Stimulated activated CD4-positive, alpha-beta T cell treated with anti-CD3 and anti-CD28 coated beads, Interleukin-15, amount 100 ng/mL, for 1 hour (primary cell): ENCODE measurements at places on chromosomes 4 and X.

DNA sequence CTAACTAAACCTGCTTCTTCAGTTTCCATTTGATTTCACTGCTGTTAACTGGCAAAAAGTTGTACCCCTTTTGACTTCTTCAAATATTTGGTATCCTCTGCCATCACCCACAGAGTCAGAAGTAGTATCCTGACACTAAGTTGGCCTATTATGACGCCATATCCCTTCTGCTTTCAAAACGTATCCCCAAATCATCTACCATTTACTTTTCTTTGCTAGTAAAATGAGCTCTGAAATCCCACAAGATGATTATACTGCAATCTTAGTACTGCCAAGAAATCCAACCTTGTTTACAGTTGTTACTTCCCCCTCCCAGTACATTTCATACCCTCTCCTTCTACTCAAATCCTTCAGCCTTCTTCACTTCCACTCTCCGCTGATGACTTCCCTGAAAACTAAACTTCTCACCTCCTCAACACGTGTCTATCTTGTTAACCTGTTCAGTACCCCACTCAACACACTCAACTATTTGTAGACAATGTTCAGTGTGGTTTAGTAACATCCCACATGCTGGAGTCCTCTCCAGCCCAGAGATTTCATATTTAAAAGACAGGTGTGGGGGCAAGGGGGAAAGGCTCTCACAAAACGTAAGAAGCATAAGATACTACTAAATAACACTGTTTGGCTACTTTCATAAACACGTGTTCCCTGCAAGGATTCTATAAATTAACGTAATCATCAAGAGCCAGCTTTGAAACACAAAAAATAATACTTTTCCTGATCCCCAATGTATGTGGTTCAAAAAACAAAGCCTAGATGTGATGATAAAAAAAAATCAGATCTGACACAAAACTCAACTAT, 1.3 kb downstream of the NAF1 start:
- DNase-seq: no peak

DNA sequence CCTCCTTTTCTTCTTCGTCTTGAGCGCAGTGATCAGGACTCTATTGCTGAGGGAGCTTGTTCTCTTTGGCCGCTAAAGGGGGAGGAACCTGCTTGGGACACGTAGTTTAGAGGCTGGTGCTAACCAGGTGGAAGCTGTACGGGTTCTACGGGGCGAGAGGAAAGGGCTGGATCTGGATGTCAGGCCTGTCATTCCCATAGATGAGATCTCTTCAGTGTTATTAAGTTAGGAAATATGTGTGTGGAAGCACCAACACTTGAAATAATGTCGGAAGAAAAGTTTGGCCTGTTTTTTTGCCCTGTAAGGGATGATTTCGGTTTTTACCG, 643 bp downstream of the SRP72 start:
- no peak for DNase-seq

- no peak for DNase-seq
These were observed 7.4 kb downstream of the PCDH18 start for GRCh38 chr4:137524725-137525369.

- DNase-seq: no peak
These were observed 691 bp upstream of the IGFBP7 start for GRCh38 chr4:57110640-57111511.

DNA sequence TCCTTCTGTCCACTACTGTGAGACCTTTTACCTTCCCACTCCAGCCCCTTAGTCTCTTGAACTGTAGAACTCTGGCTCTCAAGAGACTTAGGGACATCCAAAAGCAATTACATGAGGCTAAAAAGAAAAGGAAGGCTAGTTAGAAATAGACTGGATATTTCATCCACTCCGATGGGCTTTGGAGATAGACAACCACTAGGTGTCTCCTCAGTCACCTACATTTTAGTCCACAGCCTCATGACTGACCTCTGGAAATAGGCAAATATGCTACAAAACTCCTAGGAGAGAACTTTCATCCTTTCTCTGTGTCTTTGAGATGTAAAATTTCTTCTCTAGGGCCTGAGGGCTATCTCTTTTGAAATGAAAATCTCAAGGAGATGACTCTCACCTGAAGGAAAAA, 45.1 kb upstream of the LAMP2 start:
- DNase-seq: no peak

DNA sequence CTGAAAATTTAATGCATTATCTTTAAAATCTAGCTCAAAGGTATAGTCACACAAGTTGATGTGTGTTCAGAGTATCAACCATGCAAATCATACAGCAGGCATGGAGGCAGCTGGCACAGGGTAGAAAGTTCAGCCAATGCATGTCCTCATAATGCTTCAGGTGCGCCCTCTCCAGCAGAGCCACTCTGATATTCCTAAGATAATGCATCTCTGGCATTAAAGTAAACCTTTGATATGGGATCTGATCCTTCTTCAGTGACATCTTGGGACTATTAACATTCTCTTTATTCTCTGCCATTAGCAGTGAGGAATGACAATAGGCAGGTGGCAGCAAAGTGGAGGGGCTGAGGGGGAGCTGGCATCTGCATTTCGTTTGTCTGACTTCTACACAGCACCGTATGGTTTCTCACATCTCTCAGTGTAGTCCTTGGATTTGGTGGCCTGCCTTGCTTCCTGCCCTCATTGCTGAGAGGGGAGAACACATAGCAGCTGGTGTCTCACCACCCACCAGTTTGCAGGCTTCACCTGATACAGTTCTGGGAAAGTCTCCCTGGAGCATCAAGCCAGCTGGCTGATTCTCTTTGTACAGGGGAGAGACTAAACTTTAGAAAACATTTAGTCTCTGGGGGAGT, 168.7 kb upstream of the TBC1D9 start:
- no peak for DNase-seq

- DNase-seq: no peak
These were observed 725.1 kb upstream of the FRG1 start for GRCh38 chr4:189215574-189215973.

DNA sequence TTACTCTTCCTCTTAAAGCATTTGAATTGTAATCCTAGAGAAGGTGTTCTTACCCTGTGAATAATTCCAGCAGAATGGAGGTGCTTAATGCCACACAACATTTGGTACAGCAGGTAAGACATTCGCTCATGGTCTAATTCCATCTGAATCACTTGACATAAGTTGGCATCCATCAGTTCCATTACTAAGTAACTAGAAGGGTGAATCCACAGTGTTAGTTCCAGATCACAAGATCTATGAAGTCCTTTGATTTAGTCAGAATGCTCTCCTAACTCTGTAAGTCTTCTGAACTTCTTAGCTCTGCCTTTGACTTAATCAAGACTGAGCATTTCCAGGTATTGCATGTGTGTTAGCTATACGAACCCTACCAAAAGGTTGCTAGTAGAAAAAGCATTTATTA, 258.0 kb downstream of the MAPK10 start:
- no peak for DNase-seq

DNA sequence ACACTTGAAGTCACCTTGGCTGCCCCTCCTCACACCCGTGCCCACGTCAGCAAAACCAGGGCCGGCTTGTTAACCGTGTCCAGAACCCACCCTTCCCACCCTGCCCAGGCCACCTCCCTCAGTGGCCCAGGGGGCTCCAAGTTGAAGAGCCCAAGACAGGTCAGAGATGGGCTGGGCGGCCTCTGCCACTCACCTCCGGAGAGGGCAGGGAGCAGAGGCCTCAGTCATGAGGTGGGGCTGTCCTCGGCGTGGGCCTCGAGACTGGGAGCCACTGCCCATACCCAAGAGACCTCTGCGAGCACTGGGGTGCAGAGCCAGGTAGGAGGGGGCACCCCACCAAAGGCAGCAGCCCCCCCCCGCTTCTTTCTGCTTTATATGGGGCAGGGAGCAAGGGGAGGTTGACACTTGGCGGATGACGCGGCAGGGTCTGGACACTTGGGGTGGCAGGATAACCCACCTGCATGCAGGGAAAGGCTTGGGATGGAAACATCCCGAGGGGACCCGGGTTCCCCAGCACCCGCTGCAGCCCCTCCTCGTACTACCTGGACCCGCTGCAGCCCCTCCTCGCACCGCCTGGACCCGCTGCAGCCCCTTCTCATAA, 38.0 kb upstream of the SPON2 start:
- no peak for DNase-seq

DNA sequence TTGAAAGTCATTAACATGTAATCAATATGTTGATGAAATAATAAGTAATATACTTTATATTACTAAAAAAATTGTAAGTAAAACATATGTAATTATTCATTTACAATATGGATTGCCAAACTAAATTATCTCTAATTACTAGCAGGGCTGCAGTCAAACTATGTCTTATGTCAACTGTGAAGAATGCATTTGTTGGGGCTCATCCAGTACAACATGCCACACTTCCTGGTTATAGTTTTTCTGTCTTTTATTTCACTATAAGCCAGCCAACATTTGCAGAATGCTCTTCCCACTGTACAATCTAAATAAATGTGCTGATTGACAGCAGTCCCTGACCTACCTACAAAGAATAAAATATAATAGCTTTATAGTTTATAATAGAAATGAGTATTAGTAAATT, 975.4 kb upstream of the NDST4 start:
- DNase-seq: no peak

DNA sequence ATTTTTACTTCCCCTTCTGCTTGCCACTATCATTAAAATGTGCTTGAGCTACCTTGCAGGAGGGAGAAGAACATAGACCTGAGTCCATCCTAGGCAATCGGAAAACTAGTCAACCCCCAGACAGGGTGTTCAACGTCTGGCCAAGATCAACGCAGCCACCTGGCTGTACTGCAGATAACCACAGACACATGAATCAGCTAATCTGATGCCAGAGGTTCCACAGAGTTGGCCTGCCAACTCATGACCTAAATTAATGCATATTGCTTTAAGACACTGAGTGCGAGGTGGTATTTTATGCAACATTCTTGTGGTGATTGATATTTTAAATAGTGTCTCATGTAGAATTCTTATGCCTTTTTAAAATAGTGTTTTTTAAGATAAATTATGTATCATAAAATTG, 1283.8 kb upstream of the PABPC4L start:
- no peak for DNase-seq

GRCh38 chr4:53490965-53491622, 100.2 kb downstream of the LNX1 start:
- no peak for DNase-seq

GRCh38 chr4:147674496-147674895, 9.5 kb downstream of the PRMT9 start:
- DNase-seq: no peak

GRCh38 chrX:125210146-125210545, 109.5 kb upstream of the TEX13C start:
- no peak for DNase-seq

- DNase-seq: no peak
These were observed 76.0 kb upstream of the GIMD1 start for GRCh38 chr4:106444557-106444956.

DNA sequence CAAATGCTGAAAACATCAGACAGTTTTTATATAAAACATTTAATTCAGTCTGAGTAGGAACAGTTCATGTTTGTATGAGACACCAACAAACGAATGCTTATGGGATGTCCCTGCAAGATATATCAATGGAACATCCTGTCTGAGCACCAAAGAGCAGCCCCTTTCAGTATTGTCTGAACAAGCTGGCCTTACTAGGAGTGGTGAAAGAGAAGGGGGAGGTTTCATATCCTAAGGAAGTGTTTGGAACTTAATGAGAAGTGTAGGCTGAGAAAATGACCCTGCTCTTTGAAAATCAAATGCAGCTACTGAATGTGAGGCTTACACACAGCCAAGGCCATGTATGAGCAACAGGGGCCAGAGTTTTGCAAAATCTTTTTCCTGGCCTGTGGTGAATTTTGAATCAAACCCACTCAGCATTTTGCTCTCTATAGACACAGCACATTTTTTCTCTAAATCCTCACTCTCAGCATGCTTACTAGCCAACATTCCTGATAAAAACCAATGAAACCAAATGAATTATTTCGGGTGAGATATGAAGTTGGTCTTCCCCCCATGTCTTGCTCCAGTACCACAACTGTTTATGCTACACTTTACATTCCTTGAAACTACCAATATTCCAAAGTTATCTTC, 119.4 kb downstream of the LUZP4 start:
- no peak for DNase-seq

- no peak for DNase-seq
These were observed 93.9 kb downstream of the FAM53A start for GRCh38 chr4:1590244-1590643.

DNA sequence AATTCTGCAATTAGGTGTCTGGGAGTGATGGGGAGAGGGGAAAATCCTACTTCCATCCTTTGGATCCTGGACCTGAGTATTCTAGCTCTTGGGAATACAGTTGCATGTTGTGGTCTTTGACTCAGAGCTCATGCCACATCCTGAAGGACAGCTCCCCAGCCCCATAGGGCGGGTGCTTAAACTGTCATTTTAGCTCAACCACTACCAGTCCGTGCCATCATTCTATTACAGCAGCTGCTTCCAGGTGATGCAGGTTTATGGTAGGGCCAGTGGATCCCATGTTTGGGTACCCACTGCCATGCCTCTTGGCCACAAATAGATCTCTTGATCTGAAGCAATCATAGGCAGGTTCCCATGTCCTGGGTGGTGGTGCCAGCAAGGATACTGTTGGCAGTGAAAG, 34.7 kb downstream of the CCKAR start:
- DNase-seq: no peak

DNA sequence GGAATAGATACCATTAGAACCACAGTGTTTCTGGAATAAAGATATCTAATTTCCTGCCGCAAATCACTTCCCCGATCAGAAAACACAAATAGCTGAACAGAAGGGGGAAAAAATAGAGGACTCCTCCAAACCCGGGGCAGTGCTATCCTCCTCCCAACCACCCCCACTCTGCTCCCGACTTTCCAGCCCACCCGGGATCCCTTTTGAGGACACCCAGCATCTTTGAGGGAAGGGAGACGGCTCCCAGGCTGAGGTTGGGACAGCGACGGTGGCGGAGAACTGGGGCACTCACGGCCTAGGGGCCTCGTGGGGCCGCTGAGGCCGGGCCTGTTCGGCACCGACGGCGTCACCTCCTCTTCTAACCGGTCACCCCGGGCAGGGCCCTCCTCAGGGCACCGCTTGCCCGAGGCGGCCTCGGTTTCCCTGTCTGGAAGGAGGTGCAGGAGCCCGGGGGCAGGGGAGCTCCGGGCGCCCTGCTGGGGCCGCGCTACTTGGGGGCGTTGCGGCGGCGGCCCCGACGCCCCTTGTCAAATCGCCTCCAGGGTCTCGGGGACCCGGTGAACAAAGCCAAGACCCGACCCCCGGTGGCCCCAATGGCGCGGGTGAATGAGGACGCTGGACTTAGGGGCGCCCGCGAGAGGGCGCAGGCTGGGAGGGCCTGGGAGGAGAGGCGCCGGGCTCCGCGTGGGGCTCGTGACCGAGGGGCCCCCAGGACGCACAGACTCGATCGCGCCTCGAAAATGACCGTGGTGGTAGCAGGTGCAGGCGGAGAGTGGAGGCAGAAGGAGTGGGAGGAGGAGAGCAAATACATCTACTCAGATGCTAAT, 6.9 kb upstream of the ARX start:
- no peak for DNase-seq

- no peak for DNase-seq
These were observed 123.4 kb downstream of the SPCS3 start for GRCh38 chr4:176443117-176443516.

- no peak for DNase-seq
These were observed at the start of gene SORBS2 for GRCh38 chr4:185811509-185812364. SORBS2 (minus strand) TSS chr4:185812194; CDS start chr4:185690571, 121,623 bp downstream.

DNA sequence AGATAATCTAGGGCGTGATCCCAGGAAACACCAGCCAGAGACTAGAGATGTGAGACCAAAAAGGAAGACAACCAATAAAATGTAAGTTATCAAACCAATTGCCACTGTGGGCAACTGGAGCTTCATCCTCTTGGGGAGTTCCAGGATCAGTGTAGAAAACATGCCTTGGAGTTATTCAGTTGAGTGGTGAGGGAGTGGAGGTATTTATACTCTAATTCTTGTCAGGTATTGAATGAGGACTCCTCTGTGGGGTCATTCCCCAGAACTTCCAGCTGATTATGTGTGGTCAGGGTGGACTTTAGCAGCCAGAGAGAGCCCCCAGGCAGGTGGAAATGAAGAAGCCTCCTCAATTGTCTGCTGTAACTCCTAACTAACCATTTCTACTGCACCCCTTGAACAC, 144.0 kb upstream of the PRPS2 start:
- DNase-seq: no peak
